Urinary bladder (tissue), 4 donors: ENCODE measurements at places on chromosomes 4 and X. TPM values are rescaled to one million over a fixed set of nuclear protein-coding genes. Genes with fewer than 3 reads are reported as not detected.

DNA sequence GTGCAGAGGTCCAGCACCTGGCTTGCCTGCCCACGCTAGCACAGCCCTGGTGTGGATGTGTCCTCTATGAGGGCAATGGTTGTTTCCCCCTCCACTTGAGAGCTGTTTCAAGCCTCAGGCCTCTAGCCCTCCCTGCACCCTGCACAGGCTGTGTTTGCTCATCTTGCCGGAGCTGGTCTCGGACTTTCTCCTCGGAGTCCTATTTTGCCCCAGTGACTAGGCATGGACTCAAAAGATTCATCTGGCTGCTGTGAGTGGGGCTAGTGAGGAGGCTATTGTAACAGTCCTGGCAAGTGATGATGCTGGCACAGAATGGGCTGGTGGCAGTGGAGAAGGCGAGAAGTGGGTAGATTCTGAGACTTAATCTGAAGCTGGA, 5.8 kb downstream of the FOXP3 start:
- no peak for DNase-seq

DNA sequence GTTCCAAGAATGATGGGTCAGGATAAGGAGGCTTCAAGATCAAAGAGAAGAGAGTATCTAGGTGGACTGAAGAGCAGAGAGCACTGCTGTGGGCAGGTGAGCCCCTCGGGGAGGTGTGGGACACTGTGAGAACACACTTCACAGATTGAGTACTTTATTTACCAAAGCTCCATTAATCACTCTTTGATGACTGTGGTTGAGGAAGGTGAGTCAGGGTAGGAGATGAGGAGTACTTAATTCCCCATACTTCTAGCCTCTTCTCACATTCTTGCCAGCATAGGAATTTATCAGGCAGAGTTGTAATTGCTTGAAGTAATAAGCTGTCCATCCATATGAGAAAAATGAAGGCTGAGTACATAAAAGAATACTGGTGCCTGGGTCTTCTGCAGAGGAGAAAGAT, 375.3 kb downstream of the PCDH10 start:
- no peak for DNase-seq

FAM184B gene
- 0.04 TPM for polyA plus RNA-seq

- DNase-seq = no peak
These were observed 8.0 kb upstream of the KCNE5 start for GRCh38 chrX:109632906-109633504.

ZFP92 gene
- 0.41 TPM for polyA plus RNA-seq
